Stimulated activated memory B cell treated with anti-CD40 and anti-IgM and Interleukin-4, amounts not matched to agents 10 μg/mL and 1 μg/mL and 100 μg/mL, for 72 hours (primary cell): ENCODE measurements at places on chromosomes 2 and 18.

- ATAC-seq = no peak
Observed at GRCh38 chr2:181955010-181955409, 30.6 kb upstream of the PPP1R1C start.

DNA sequence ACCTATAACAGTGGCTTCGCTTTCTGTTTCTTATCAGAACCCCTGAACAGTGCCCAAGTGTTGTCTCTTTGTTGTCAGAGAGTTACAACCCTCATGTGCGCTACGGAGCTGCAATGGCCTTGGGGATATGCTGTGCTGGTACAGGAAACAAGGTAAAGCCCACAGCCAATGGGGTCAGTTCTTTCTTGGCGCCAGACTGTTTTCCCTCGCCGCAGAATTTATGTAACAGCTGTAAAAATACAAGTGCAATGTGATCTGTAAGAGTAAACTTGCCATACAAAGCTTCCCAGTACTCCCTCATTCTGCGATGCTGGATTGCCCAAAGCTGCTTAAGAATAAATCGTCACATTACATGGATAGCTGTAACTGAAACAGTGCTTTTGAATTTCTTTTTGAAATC lies 13.9 kb upstream of the HTR2B start:
- ATAC-seq = no peak

GRCh38 chr2:7572450-7572849 lies 655.2 kb downstream of the RNF144A start:
- no peak for ATAC-seq

DNA sequence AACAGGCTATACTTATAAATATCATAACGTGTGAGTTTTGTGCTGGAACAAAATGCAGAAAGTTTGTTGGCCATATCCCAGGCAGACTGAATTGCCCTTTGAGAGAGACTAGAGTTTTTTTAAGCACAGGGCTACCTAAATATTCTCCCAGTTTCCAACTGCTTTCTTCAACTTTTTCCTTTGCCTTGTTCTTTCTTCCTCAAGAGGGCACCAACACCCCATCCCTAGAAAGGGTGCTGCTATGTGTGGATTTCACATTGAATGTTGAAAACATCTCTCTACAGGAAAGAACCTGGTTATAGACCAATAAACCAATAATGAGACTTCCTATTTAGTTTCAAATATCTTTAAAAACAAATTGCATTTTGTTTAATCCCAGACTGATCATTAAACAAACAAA lies 87.9 kb downstream of the ICOS start:
- no peak for ATAC-seq

- no peak for ATAC-seq
Observed at GRCh38 chr2:3622967-3623366, 28.1 kb downstream of the COLEC11 start.

- ATAC-seq = peak; percentile 28
Observed at GRCh38 chr18:5895299-5895875, at the start of gene TMEM200C. TSS of gene TMEM200C (minus strand) at chr18:5895522. CDS start at chr18:5892063, 3,459 bp downstream.

DNA sequence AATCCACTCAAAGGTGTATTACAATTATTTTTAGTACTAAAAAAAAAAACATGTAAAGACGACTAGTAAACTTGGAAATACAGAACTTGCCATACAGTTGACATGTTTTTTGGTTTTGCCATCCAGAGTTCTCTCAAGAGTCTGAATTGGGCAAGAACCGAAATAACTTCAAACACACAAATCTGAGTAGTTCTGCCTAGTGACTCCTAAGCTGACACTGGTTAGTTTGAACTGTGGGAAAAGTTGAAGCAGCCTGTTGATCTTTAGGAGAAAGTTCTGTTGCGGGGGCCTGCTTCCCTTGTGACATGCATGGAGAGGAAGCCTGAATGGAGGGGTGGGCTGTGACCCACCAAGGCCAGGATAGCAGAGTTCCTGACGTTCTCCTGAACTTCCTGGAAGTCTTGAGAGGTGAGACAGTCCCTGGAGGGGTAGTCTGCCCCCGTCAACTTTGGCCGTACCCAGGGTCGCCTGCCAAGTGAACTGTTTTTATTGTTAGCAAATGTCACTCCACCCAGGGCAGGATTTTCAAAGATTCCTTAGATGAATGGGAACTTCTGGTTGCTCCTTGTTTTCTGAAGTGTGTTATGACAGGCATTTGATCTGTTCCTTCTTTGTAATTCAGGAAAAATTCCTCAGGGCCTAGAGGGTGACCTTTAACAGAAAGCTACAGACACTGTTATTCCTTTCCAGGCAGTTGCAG lies 85.6 kb upstream of the SPTBN1 start:
- ATAC-seq = no peak

DNA sequence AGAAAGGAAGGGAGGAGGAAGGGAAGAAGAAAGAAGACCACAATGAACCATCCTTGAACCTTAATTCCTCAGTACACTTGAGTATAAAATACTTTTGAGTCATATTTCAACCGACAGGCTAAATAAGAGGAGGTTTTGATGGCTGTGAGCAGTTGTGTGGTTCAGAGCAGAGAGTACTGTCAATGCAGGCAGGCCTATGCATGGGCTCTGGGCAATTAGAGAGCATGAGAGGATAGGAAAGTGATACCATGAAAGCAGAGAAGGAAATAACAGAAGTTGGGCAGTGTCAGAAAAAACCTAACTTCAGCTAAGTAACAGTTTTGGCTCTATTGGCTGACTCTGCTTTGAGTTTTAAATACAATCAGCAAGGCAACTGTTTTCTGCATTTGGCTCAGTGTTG lies 123.6 kb upstream of the STK17B start:
- ATAC-seq = no peak

DNA sequence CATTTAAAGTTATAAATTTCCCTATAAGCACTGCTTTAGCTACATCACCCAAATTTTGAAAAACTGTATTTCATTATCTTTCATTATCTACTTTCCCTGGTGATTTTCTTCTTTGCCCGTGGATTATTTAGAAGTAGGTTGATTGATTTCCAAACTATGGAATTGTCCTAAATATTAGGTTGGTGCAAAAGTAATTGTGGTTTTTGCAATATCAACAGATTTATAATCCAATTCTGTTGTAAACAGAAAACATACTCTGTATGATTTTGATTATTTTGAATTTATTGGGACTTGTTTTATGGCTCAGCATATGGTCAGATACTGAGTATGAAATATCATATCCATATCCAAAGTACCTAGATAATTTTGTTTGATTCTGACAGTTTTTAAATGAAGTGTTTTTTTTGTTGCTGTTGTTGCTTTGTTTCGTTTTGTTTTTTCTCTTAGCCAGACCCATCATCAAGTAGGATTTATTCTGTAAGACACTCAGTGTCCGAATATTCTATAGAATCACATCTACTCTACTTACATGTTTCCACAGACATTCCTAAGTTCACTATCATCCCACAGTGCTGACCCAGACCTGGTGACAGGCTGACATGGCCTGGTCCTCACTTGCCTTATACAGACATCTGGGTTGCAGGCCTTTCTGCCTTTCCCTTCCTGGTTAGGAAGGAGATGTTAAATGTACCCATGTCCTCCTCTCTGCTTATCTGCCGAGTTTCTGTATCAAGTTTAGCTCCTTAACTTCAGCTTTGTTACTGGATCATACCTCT lies 2.1 kb upstream of the TRABD2A start:
- ATAC-seq = no peak

GRCh38 chr2:232449964-232450363 lies 6.0 kb upstream of the ALPI start:
- ATAC-seq = no peak

GRCh38 chr2:65354773-65355172 lies 77.6 kb downstream of the SPRED2 start:
- no peak for ATAC-seq

- no peak for ATAC-seq
Observed at GRCh38 chr2:187214306-187214705, 233.7 kb downstream of the CALCRL start.

DNA sequence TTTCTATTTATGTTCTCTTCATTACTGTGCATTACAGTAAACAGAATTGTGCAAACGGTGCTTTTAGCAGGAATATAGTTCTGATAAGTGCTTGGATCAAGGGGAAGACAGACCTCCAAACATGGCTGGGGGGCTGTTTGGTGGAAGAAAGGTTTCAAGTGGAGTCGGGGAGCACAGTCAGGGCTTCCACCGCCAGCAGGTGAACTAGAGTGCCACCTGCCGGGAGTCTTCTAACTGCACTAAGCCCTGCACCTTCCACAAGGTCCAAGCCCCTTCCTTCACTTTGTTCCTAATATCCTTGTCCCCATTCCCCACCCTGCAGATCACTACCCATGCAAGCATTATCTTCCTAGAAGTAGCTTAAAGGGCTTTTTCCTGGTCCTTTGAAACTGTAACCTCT lies 11.1 kb downstream of the ONECUT2 start:
- ATAC-seq = no peak

DNA sequence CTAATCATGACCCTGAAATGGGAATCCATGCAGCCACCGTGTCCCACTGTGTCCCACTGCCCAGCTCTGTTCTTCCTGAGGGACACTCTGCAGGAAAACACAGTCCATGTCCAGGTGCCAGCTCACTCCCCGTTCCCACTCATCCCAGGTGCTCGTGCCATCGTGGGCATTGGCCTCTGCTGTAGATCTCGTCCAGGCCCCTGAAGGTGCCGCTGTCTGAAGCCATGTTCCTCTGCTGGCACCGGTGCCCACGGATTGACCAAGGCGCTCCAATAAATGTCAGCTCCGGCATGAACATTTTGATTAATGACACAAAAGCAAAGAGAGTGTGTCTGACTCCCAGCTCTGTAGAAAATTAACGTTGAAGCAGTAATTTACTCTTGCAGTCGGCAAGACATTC lies 280.1 kb upstream of the SALL3 start:
- ATAC-seq = no peak

DNA sequence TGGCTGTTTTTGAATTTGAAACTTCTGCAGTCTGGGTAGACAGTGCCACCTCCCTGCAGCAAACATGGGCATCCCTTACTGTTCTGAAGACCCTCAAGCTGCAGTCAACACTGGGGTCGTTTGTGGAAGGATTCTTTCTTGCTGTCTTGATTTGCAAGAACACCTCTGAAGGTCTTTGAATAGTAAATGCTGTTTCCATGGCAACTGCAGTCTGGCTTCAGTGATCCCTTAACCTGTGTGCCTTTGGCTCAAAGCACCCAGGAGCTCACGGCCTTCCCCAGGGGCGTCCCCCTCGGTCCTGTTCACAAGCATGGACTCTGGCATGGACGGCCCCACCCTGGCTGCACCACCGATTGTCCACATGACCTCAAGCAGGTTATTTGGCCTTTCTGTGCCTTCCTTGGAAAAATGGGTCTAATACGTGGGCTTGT lies 38.3 kb downstream of the LRRFIP1 start:
- ATAC-seq = peak; percentile 27

GRCh38 chr2:57880446-57880845 lies 166.2 kb upstream of the VRK2 start:
- no peak for ATAC-seq

DNA sequence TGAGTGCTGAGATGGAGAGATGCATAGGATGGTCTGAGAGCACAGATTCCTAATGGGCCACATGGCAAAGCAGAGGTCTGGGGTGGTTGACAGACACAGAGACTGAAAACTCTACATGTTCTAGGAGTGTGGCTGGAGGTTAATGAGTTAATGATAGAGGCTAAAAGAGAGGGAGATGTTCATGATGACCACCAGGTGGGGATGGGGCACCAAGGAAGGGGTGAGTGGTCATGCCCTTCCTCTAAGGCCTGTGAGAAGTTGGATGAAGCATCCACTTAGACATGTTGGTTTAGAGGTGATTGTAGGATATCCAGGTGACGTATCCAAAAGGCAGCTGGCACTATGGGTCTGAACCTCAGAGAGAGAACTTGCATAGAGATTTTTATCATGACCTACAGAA lies 102.1 kb downstream of the LRP2 start:
- ATAC-seq = no peak

DNA sequence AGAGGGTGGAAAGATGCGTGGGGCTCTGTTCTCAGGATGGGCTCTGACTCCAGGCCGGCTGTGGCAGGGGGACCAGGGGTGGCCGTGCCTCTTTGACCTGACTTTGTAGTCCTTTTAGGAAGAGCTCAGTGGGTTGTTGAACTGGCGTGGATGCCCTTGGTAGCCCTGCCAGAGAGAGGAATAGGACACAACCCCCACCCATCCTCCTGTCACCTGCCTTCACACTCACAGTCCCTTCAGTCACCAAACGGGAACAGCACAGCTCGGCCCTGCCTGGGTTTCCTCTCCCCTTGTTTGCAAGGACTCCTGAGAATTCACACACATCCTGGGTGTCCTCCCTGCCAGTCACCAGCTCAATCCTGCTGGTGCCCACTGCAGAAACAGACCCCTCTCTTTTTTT lies 20.1 kb upstream of the MRPL33 start:
- ATAC-seq = no peak

DNA sequence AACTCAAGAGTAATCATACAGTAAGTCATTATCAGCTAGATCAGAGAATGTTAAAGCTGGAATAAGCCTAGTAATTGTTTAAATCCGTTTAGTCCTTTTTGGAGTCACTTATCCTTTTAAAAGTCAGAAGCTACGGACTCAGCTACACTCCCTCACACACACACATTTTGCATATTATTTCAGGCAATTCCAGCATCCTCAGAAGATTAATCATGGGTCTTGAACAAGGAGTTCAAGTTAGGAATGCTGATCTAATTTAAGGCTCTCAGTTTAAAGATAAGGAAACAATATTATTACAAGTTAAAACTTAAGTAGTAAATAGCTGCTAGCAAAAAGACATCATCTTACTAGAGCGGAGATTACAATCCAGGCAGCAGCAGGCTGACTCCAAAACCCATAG lies 74.3 kb downstream of the GTF3C3 start:
- no peak for ATAC-seq

GRCh38 chr2:77487074-77487803 lies 34.9 kb downstream of the LRRTM4 start:
- ATAC-seq = no peak

GRCh38 chr2:168394262-168394661 lies 61.8 kb upstream of the CERS6 start:
- ATAC-seq = no peak

DNA sequence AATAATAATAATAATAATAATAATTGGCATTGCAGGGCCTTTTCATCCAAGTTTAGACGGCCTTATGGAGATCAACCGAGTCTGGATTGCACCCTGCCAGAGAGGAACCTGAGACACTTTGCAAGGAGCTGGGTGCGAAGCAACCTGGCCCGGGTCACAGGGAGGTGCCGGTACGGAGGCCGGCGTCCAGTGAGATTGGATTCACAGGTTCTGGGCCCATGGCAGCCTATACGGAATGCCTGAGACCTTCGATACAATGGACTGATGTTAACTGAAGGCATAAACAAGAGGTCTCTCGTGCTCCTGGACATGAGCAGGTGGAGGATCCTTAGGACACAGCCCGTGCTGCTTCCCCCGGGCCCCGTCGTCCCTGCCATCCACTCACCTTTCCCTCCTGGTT lies 416.5 kb upstream of the SALL3 start:
- ATAC-seq = no peak

DNA sequence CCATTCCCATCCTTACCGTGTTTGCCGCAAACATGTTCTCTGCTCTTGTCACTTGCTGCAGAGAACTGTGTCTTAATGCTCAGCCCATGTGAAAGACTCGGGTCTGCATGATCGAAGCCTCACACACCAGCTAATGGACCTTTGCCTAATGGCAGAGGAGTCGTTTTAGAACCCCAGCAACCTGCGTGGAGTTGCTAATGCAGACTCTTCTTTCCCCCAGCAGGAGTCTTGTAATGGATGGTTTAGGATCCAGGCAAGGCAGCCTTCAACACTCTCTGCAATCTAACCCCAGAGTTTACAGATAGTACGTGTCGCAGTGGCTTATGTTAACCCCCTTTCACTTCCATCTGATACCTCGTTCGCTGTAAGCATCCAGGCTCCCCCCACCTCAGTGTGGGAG lies 316.4 kb downstream of the AGAP1 start:
- no peak for ATAC-seq

- no peak for ATAC-seq
Observed at GRCh38 chr18:43277164-43277600, at the start of gene SYT4. TSS of gene SYT4 (minus strand) at chr18:43277490. CDS start at chr18:43277281, 209 bp downstream.
